ENCODE measurements at places on chromosomes 4 and X.

- no peak for DNase-seq
Measured at GRCh38 chr4:139710073-139710472, 44.5 kb downstream of the MGST2 start.

DNA sequence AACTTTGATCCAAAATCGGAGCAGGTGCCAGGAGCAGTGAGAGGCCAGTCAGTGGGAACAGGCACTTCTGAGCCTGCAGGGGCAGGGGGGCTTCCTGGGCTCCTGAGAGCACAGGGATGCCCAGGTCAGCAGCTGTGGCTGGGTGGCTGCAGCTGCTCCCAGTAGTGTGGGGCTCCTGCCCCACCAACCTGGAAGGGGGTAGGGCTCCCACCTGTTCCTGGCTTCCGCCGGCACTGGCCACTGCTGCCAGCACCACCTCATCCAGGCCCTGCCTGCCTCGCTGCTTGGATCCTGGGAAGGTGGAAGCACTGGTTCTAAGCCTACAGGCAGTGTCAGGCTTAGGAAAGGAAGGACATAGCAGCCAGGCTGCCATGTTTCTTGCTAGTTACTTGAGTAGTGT is 18.6 kb downstream of the GRK4 start:
- no peak for DNase-seq

DNA sequence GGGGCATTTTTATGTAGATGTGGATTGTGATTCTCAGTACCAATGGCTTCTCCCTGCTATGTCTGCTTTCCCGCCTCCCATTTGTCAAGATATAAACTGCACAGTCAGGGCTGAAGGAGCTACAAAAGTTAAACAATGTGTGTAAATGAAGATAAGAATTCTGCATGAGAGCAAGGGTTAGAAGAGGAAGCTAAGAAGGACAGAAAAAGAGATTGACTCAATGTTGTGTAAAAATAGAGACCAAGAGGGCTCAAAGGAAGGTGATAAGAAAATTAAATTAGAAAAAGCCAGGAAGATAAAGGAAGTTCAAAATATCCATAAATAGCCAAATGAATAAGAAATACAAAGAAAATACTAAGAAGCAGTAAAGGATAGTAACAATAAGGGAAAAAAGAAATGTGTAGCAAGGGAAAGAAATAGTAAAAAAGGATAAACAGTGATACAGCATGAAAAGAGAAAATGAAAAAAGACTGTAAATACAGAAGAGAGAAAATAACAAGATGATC is 82.5 kb downstream of the AMELX start:
- no peak for DNase-seq

DNA sequence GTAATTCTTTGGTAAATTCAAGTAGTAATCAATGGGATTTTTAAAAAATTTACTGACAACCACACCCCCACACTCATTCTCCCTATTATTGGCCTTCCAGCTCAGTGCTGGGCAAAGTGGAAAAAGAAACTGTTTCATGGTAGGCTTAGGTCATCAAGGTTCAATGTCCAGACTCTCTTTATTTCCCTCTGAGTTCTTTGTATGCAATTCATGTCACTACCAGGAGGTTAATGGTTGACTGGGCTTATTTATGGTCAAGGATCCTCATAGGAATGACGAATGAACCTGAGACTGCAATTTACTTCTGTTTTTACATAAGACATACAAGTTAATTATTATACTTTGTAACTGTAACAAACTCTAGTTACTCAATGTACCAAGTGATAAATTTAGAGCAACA is 403.2 kb downstream of the KLHL13 start:
- DNase-seq = no peak

DNA sequence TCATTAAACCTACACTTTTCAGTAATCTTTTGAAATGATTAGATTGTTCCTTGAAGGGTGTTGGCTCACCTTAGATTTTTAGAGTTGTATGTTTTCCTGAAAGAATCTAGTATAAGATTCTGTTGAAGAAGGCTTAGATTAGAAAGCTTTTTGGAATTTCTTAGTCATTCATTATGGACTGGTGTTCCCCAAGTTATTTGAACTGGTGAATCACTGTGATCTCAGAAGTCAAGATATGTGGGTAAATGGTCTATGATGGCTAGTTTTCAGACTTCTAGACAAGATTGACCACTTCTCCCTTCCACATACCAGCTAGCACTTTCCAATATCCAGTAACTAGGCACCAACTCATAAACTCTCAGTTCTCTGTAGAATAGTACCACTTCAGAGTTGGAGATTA is 138.1 kb downstream of the KDM6A start:
- no peak for DNase-seq

- DNase-seq = no peak
Measured at GRCh38 chr4:118034053-118034785, at the start of gene NDST3. Gene NDST3 (plus strand): TSS chr4:118034486. CDS start chr4:118053911, 19,425 bp downstream.

DNA sequence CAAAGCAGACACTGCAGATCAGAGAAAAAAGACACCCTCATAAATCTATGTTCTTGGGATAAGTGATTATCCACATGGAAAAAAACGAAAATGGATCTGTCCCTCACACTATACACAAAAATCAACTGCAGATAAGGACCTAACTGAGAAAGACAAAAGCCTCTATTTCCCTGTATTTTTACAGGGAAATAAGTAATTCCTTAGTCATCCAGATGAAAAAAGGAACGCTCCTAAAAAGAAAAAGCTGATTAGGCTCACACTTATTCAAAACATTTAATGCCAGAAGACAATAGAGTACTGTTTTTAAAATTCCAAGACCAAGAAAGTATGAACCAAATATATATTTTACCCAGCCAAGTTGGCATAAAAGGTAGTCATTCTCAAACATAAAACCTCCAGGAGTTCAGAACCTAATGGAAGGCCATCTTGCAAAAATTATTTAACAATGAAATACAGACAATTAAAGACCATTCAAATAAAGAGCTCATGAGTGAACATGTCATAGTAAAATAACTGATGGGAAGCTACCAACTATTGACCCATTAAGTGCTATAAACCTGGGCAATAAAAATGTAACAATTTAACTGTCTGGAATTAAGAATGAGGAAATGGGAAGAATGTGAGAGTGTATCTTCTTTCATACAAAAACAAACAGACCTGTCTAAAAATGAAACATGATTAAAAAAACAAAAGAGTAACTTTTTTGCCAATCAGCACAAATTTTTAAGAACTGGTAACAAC is 20.4 kb downstream of the PAPSS1 start:
- no peak for DNase-seq

DNA sequence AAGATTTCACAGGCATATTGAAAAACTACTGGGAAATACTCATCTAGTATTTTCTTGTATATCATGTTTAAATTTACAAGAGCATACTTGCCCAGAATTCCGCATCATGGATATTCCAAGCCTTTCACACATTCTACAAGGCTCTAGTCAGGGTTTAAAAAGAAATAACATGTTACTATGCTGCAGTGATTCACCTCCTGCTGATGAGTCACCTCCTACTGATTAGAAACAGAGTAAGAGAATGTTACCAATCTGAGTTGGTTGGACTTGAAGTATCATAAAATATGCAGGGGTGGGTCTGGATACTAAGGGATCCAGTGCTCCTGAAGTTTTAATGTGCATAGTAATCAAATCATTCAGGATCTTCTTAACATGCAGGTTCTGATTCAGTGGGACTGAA is 192.0 kb upstream of the ANK2 start:
- DNase-seq = no peak

GRCh38 chr4:108036213-108036612 is 46.5 kb downstream of the HADH start:
- DNase-seq = no peak

- no peak for DNase-seq
Measured at GRCh38 chrX:136047016-136047642, 61.9 kb downstream of the SLC9A6 start.

DNA sequence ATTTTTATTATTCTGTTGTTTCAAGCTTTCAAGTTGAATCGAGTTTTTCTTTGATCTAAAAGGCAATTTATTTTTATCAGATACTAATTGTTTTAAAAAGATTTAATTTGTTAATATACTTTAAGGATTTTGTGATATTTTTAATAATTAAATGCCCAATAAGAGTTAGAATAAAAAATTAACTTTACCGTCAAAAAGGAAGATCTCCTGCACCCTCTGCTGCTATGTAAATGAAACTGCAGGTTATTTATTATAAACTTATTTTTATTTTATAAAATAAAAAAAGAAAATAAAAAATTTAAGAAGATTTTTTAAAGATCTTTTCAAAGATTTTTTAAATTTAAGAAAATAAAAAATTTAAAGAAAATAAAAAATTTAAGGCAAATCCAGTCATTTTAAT is 166.1 kb downstream of the CCSER1 start:
- DNase-seq = no peak

DNA sequence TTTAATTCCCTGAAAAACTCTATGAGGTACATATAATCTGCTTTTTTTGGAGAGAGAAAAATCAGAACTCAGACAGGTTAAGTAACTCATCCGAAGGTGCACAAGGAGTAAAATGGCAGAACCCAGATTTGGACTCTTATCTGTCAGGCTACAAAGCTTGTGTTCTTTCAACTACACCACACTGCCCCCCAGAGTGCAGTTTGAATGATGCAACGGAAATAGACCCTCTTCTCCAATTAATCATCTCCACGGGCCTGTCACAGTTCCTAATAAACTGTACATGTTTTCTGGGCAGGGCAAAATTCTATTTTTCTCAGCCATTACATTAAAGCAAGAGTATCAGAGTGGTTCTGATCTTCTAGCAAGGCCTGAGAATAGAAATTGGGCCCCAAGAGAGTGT is 35.3 kb upstream of the DCX start:
- no peak for DNase-seq

DNA sequence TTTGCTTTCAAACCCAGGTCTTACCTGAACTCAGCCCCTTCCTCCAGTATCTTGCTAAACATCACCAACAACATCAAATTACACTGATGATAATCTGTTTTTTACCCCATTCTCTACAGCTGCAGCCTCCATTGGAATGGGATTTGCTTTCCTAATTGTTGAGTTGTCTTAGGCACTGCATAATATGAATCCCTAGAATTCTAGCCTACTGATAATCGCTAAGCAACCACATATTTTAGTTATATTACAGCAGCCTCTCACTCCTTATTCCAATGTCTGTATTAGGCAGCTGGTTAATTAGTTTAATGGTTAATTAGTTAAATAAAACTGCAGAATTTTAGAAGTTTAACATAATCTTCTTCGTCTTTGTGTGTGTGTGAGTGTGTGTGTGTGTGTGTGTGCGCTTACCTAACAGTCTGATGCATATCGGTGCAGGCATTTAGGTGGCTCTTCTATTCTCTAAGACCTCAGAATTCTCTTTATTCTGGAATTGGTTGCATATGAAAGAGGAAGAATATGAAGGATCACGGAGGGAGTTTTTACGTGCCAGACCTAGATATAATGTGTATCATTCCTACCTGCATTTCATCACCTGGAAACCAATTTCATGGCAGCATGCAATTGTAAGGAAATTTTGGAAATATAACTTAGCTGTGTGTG is 5.3 kb upstream of the COMMD8 start:
- no peak for DNase-seq

DNA sequence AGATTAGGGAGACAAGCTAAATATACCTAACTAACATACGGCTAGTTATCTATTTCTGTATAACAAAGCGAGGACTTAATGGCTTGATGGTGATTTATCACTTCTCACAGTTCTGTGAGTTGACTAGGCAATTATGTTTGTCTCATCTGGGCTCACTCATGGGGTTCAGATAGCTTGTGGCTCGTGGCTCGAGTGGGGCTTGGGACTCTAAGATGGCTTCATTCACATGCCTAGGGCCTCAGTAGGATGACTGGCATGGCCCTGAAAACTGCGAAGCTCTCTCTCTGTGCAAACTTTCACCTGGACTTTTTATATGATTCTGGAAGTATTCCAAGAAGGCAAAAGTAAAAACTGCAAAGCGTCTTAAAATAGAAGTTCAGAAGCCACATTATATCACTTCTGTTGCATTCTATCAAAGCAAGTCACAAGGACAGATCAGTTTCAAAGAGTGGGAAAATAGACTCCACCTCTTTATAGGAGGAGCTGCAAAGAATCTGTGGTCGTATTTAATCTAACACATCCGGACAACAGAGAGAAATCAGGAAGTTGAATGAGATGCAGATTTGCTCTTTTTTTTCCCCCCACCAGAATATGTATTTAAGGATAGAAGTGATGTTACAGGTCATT is 491.2 kb downstream of the INPP4B start:
- no peak for DNase-seq

DNA sequence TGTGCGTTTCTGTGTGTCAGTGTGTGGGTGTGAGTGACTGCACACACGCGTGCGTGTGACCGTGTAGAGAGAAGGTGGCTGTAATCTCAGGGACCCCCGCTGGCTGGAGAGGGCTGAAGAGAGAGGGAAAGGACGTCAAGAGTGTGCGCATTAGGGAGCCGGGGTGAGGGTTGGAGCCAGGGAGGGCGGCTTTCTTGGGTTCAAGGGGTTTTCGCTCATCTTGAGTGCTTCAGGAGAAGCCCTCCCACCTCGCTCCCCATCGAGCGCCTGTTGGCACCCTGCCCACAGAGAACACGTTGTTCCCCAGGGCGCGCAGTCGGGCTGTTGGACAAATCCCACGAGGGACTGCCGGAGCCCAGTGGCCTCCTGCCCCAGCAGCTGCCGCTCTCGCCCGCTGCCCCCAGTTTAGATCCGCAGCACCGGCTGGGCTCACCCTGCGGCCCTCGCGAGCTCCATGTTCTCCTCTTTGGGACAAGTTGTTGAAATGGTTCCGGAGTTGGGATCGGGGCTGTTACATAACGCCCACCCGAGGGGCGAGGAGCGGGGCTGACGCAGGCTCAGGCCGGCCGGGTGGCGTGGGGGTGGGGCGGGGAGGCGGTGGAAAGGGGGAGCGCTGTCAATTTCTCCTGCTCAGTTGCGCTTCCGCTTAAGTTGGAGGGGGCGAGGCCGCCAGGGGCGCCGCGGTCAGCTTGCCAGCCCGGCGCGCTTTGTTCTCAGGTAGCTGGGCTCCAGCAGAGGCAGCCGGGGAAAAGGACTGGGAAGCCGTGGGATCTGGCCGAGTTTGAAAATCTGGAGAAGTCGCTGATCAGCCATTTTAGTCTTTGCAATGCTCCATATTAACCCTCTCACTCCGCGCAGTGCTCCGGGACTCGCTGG is 1.6 kb downstream of the GRIA2 start:
- no peak for DNase-seq

- no peak for DNase-seq
Measured at GRCh38 chrX:11629593-11630211, 36.0 kb downstream of the ARHGAP6 start.

Measured in activated CD4-positive, alpha-beta T cell treated with anti-CD3 and anti-CD28 coated beads, Interleukin-2, amount 50 U/mL, for 24 hours (primary cell).